ENCODE measurements at places on chromosomes 6 and 20.

DNA sequence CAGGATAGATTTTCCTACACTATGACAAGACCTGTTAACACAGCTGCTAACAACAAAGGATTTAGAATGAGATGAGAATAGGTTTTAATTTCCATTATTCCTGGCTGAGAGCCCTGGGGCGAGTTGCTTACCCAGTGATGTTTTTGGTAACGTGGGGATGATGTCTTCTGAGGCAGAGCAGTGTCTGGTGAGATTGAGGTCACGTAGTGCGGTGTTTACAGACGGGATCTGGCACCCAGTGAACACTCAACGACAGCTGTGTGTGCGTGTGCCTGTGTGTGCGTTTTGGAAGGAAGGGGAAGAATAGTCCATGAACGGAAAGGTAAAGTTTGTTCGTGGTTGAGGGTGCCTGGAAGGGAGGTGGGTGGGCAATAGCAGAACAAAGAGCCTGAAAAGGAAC lies 384.7 kb downstream of the C6orf118 start:
- DNase-seq, result no peak

DNA sequence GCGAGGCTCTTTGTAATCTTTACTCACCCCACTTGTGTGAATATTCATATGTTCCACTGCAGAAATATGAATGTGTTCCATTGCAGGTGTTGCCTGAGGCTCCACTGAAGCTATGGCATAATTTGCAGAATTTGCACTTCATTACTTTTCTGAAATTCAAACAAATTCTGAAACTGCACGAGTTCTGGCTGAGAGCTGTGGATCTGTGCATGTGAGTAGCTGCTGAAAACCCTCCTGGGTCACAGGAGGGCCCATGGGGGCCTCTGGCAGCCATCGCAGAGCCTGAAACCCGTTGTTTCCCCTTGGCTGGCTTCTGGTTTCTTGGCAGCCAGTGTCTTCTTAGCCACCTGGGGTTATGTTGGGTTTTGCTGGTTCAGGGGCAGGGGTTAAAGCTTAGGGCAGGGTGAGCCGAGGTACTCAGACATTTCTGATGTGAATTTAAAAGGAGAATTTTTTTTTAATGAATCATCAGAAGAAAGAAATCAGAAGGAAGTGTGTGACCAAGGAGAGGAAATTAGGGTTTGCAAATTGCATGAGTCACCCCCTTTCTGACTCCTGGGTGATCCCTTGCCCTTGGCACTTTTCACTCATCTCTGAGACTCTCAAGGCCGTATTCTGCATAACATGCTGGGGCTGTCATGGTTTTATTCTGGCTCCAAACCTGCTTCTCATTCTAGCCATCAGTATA lies 40.6 kb downstream of the TOX2 start:
- peak; percentile 8 for DNase-seq

- DNase-seq, result no peak
These were observed 196.3 kb downstream of the KHDC1L start for GRCh38 chr6:73028893-73029450.

GRCh38 chr6:21935561-21936028 lies 342.0 kb downstream of the SOX4 start:
- DNase-seq, result no peak

- no peak for DNase-seq
These were observed 57.8 kb upstream of the TAB2 start for GRCh38 chr6:149259753-149260152.

DNA sequence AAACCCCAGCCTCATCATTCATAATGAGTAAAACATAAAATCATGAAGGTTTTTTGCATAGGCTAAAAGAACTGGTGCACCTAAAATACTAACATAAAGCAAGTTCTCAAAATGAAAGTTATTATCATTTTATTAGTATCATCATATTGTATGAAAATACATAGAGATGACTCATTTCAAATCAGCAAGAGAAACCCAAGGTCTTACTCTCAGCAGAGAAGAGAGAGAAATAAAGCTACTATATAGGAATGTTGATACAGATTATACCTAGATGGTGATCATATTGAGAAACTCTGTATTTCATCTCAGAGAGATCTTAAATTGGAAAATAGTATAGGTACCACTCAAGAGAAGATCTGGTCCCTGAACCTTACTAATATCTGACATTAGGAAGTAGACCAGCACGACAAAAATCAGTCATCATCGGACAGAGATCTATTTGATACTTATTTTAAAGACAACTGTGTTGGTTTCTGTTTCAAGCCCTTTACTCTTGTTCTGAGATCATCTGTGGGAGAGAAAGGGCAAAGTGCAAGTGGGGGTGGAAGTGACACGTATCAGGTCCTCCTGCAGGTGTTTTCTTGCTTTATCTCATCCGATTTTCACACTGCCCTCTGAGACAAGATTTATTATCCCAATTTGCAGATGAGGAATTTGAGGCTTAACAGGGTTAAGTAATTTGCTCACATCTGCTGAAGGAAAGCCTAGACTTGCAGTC lies 532.3 kb downstream of the MAFB start:
- no peak for DNase-seq

DNA sequence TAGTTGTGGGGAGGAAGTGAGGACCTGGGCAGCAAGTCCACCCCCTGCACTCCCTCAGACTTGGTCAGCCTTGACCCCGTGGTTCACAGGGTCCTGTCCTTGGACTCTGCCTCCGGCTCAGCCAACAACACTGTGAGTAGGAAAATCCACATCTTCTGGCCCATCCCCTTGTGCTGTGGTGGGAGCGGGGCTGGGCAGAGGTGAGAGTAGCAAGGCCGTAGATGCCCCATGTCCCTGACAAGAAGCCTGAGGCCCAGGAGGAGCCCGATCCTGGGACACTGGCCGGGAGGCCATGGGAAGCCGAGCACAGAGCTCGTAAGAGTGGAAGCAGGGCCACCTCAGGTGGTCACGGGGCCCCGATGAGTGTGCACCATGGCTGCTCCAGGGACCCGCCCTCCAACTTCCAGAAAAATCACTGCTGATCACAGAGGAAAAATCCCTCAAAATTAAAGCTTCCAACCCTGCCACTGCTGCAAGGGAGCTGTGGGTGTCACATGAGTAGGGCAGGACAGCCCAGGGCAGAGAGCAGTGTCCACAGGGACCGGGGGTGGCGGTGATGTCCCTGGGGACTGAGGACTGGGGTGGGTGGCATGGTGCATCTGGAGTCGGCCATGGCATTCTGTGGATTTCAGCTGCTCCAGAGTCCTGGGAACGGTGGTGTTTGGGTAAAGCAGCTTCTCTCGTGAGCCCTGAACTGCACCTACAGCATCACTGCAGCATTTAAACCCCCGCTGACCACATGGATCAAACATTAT lies 189.4 kb downstream of the DLL1 start:
- no peak for DNase-seq

GRCh38 chr6:106086814-106087175 lies 659 bp downstream of the PRDM1 start:
- DNase-seq, result no peak

DNA sequence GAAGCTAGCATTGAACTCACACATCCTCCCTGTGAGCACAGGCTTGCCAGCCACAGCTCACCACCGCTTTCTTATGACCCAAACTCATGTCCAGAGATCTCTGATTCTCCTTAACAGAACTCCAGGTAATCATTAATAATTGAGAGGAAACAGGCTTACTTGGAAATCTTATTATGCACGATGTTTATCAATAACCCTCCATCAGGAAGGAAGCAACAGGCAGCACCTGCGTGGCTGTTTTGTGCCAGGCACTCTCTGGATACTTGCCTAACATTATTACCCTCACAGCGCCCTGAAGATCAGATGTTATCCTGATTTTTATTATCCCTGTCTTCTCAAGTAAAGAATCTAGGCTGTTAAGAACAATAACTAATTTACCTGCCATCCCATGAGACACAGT lies 306.6 kb downstream of the PRKN start:
- no peak for DNase-seq

GRCh38 chr6:150394053-150394898 lies 25.5 kb downstream of the IYD start:
- DNase-seq, result no peak

DNA sequence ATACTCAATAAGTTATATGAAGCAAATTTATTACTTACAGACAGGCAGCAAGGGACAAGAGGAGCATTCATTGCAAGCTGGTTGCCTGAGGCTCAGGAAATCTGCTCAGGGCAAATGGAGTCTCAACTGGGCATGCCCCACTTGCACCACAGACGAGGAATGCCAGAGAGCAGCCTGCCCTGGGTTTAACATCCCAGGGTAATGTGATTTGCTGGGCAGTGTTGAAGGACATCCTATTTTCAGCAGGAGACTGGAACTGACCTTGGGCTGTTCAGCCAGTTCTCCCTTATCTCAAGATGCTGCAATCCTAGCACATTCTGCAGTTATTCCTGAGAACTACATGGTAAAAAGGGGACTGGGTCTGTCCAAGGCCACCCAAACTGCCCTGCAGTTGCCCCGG lies 3.8 kb upstream of the ENTPD6 start:
- DNase-seq, result no peak

GRCh38 chr6:96836631-96837080 lies 621 bp downstream of the GPR63 start:
- no peak for DNase-seq

- DNase-seq, result no peak
These were observed 237.5 kb downstream of the ATXN1 start for GRCh38 chr6:16523606-16524379.

- no peak for DNase-seq
These were observed 18.2 kb downstream of the AKAP12 start for GRCh38 chr6:151257985-151258445.

DNA sequence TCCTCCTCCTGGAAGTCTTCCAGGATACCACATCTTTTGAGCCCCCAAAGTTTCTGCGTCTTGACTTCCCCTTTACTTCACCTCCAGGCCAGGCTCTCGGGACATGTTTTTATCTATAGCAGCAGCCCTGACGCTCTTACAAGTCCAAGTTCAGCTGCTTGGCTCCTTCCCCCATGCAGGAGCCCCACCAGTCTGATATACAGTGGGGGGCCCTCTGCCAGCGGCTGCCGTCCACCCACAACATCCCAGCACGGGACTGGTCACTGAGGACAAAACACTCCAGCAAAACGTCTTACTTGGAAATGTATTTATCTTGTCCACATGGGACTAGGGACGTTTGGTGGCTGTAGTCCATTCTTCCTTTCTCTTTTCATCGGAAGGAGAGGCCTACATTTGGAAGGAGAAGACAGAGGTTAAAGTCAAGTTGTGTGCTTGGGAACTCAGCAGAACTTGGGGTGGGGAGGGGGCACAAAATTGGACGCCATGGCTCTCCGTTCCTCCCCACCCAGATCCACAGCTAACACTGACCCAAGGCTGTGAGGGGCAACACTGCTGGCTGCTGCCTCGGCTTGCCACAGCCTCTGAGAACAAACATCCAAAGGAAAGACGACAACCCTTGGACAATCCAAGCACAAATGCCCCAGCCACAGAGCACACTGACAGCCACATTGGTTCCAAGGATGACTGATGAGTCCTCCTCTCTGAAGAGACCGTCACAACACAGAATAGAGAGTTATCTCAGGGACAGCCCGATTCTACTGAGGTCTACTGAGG lies 79.2 kb downstream of the PRND start:
- DNase-seq, result no peak

DNA sequence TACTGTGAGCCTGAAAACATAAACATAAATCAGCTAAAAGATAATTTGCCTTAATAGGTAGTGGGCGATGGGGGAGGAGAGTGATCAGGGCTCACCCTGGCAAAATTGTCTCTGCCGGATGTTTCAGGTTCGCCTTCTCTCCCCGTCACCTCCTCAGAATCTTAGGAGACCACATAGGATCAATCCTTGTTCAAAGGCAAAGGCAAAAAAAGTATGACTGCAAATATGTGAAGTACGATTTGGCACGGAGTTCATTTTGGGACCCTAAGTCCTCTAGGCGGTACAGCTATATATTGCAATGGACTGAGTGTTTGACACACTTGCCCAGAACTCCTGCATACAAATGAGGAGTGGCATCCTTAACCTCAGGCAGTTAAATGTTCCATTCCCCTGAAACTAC lies 649.2 kb upstream of the FLRT3 start:
- DNase-seq, result no peak

DNA sequence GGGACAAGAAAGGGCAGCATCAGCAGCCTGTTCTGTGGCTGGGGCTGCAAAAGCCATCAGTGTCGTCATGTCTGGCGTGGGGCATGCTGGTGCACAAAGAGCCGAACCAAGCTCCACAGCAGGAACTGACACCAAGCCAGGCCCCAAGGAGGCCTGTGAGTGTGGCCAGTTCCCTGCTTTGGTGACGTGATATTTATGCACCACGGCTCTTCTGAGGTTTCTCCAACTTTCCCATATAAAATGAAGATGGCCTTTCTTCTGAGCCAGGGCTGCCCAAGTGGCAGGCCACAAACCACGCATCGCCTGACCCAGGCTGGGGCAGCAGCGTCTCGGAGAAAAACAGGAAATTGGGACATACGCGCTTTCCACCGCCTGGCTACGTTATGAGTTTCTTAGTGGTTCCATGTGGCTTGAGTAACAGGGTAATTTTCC lies 109.9 kb downstream of the RIN2 start:
- DNase-seq, result no peak

- no peak for DNase-seq
These were observed 50.2 kb downstream of the PLN start for GRCh38 chr6:118598324-118598723.

DNA sequence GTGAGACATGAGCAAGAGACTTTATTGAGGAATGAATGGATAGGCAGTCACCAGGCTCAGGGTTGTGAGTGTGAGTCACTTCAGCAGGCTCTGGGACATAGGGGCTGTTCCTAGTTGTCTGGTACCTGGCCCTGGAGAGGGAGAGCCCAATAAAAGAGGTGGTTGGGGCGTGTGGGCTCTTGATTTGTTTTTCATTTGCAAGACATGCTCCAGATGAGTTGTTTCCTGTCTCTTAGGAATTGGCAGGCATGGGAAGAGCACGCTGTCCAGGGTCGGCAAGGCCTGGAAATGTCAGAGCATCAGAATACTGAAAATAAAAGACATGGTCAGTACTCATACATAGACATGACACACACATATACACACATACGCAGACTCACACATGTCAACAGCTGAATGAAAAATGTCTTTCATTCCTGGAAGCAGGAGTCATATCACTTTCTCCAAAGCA lies 166.3 kb upstream of the SULF2 start:
- no peak for DNase-seq

DNA sequence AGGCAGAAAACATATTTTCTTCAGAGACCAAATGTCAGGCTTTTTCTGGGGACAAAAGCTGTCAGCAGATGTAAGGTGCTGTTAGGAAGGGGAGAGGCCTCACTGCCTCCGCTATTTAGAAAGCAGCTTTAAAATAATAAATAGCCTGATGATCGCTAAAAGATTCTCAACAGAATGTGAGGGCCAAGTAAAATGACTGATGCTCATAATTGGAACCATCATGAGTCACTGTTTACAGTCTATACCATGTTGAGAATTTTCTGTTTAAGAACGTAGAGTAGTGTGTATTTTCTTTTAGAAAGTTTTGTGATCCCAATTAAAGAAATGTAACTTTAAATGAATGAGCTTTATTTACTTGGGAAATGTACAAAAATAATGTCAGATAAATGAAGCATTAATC lies 220.0 kb downstream of the CLIC5 start:
- DNase-seq, result no peak

GRCh38 chr6:160285541-160286105 lies 27.0 kb upstream of the SLC22A2 start:
- no peak for DNase-seq

- no peak for DNase-seq
These were observed 22.0 kb downstream of the CD164 start for GRCh38 chr6:109360281-109360680.

- no peak for DNase-seq
These were observed 195.0 kb upstream of the HEY2 start for GRCh38 chr6:125554456-125554855.
